Mesothelial cell of epicardium (in vitro differentiated cells): ENCODE measurements at places on chromosomes 7 and 10. TPM values are rescaled to one million over a fixed set of nuclear protein-coding genes. Genes with fewer than 3 reads are reported as not detected.

DNA sequence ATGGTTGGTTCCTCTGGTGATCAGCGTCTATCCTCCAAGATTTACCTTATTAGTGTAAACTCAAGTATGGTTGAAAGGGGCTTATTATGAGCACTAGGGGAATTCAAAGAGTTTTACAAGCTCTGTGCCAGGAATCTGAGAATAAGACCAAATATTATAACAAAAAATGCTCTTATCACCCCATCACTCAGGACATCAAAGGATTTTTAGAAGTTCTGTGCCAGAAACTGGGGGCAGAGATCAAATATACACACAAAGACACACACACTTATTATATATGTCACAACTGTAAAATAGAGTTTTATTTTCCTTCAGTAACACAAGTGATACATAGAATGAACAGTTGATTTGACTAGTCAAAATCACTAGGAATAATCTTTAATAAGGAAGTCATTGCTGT is 89.3 kb downstream of the MLLT10 start:
- H3K27me3 ChIP-seq, result no peaks in the 10 kb centered on the region
- H3K36me3 ChIP-seq, result peaks cover 26% of the 10 kb centered on the region
- no peak for DNase-seq
- H3K27ac ChIP-seq, result peak overlapping the region; percentile 31
- H3K4me3 ChIP-seq, result no peak overlapping the region

Gene DDC
- not detected in 3 replicates for total RNA-seq

Gene ANXA8L1
- 1.1 to 1.7 TPM (median 1.6 TPM) in 3 replicates for total RNA-seq

DNA sequence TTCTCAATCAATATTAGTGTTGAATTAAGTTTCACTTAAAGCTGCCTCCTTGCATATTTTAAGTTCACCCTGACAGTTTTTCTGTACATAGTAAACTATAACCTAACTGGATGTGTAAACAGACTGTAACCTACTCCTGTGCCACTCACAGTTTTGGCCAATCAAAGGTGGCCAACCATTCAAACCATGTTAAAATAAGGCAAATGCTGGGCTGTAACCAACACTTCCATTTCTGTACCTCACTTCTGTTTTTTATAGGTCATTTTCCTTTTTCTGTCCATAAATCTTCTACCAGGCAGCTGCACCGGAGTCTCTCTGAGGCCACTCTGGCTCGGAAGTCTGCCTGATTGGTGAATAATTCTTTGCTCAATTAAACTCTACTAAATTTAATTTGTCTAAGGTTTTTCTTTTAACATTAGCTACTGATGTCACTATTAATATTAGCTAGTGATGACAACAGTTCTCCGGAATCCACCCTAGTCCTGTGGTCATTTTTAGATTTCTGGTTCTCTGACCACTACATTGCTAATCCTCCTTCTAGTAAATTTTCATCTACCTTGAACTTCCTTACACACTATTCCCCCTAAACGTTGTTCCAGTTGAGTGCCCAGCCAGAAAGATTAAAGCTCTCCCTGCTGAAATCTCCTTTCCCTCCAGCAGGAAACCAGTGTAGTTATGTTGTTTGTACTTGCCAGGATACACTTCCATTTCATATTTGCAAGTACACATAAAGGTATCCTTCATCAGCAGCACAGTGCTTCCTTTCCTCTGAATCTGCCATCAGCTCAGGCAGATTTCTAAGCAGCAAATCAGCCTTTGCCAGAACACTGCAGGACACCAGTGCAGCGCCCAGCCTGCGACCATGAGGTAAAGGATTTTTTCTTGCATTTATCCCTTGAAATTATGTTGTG is 18.6 kb upstream of the IFIT2 start:
- H3K27me3 ChIP-seq, result no peaks in the 10 kb centered on the region
- peak overlapping the region; percentile 23 for H3K4me3 ChIP-seq
- no peaks in the 10 kb centered on the region for H3K36me3 ChIP-seq
- DNase-seq, result no peak
- H3K4me1 ChIP-seq, result peaks cover 45% of the 10 kb centered on the region
- H3K27ac ChIP-seq, result peak overlapping the region; percentile 85

Gene NYAP1
- 8.2 to 8.5 TPM (median 8.4 TPM) in 3 replicates for total RNA-seq

Gene PTN
- 145 to 179 TPM (median 164 TPM) in 3 replicates for total RNA-seq

DNA sequence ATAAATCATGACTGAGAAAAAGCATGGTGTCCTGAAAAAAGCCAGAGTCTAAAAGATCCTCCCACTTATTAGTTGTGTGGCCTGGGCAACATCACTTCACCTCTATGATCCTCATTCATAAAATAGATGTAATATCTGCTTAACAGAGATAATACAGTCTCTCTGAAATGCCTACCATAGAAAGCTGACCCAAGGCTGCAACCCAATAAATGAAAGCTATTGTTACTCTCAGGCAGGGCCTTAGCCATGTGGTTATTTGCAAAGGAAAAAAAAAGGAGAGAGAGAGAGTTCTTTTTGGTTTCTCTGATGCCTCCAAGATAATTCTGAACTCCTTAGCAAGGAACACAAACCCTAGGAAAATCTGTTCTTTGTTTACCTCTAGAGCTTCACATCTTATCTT is 7.9 kb downstream of the FAM13C start:
- H3K4me1 ChIP-seq, result no peaks in the 10 kb centered on the region
- no peak overlapping the region for H3K4me3 ChIP-seq
- no peak for DNase-seq
- no peaks in the 10 kb centered on the region for H3K36me3 ChIP-seq
- no peak overlapping the region for H3K27ac ChIP-seq
- H3K27me3 ChIP-seq, result peaks cover 7% of the 10 kb centered on the region

DNA sequence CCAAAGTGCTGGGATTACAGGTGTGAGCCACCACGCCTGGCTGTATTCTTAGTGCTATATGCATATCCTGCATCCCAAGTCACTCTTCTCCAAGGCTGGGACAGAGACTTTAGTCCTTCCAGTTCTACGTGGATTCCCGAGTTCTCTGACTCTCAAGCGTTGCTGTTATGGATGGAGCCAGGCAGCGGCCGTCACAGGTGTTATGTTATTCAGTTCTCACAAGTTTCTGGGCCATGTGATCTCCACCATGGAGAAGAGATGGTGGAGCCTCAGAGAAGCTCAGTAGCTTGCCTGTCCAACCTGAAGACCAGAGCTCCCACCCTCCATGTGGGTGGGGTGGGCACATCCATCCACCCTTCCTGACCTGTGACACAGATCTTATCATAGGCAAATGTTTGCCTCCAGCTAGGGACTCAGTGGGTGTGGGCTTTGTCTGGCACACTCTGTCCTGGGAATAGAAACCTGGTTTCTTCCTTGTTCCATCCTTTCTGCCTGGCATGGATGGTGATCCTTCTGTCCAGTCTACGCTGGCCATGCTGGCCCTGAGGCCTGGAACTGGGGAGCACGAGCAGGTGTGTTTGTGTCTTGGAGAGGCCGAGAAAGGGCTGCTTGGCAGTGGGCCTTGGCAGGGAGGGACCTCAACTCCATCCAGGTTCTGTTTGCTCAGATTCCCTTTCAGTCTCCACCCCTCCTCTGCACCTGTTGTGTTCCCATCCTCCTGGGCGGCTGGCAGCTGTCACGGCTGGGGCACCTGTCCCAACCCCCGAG is 55.3 kb downstream of the NEURL1 start:
- H3K27ac ChIP-seq, result no peak overlapping the region
- no peaks in the 10 kb centered on the region for H3K36me3 ChIP-seq
- DNase-seq, result no peak
- H3K4me1 ChIP-seq, result peaks cover 10% of the 10 kb centered on the region

Gene NKX1-2
- not detected in 3 replicates for total RNA-seq

Gene PIK3CG
- total RNA-seq, result 0.07 to 0.11 TPM (median 0.09 TPM) in 3 replicates

DNA sequence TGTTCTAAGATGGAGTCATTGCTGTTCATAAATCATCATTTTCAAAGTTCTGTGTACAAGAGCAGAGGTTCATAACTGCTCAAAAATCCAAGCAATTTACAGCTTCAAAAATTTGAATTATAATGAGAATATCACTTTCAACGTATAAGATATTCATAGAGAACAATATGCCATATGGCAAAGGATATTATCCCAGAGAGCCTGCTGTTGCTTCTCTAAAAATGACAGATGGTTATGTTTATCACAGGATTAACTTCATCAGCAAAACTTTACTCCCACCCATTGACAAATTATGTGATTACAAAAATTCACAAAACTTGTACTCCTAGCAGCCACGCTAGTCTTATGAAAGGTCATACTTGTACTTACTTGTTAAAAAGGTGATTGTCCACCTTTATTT is 105.1 kb downstream of the PIP4K2A start:
- peaks cover 40% of the 10 kb centered on the region for H3K4me1 ChIP-seq
- no peaks in the 10 kb centered on the region for H3K27me3 ChIP-seq
- H3K36me3 ChIP-seq, result peaks cover 28% of the 10 kb centered on the region
